M059J (cell line): ENCODE measurements at places on chromosomes 4 and X.

DNA sequence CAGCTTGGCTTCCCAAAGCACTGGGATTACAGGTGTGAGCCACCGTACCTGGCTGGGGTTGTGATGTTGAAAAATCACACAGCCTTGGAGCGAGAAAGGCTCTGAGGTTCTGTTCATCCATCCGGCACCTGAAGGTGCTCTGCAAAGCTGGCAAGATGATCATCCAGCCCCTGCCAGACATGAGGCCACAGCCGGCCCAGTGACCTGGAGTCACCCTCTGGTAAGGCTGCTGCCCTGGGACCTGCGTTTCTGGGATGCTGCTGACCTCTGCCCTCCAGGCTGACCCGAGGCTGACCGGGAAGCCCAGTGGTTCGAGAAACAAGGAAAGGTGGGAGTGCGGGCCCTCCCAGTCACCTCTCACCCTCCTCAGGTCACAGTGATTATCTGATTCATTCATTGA lies 13.5 kb upstream of the WFS1 start:
- DNase-seq = no peak

DNA sequence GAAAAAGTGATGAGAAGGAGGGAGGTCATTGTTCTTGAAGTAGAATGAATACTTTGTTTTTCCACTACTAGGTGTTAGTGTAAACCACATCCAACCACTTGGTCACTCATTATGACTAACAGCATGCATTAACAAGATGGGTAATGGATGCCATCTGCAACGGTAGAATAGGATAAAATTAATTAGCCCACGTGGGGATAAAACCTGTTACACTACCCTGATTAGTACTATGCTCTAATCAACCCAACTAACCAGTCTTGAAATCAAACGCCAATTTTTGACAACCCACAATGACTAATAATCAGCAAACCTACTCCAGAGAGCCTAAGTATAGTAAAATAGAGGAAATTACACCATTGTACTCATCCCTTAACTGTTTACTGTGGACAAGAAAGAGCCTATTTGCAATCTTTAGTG lies 93.4 kb upstream of the MCF2 start:
- DNase-seq = no peak

DNA sequence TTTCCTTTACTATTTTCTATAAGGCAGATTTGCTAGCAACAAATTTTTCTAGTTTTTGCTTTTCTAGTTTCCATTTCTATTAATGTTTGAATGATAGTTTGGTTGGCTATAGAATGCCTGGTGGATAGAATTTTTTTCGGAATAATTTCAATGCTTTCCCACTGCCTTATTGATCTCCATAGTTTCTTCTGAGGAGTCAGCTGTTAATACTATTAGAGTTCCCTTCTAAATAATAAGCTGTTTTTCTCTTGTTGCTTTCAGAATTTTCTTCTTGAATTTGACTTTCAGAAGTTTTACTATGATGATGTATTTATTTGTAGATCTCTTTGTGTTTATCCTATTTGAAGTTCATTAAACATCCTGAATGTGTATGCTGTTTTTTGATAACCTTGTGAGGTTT lies 91.8 kb downstream of the VSIG4 start:
- DNase-seq = no peak

- DNase-seq = peak; percentile 22
Measured at GRCh38 chr4:174135936-174136406, 147.5 kb downstream of the FBXO8 start.

GRCh38 chr4:75289914-75290582 lies 224.2 kb downstream of the RCHY1 start:
- DNase-seq = peak; percentile 11

DNA sequence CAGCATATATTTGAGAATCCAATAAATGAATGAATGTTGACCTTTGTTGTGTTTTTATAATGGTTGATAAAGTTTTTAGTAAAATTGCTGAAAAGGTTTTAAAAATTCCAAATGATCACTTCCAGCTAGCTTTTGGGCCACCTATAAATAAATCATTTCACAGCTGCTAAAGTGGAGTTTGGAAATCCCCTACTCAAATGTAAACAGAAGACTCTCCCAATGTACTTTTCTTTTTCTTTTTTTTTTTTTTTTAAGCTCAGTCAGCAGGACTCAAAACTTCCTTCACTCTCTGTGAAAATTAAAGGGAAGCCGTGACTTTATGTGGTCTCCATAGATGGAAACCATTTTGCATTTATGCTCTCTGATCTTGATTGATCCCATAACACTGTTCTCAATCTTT lies 45.2 kb downstream of the CXCL13 start:
- no peak for DNase-seq

DNA sequence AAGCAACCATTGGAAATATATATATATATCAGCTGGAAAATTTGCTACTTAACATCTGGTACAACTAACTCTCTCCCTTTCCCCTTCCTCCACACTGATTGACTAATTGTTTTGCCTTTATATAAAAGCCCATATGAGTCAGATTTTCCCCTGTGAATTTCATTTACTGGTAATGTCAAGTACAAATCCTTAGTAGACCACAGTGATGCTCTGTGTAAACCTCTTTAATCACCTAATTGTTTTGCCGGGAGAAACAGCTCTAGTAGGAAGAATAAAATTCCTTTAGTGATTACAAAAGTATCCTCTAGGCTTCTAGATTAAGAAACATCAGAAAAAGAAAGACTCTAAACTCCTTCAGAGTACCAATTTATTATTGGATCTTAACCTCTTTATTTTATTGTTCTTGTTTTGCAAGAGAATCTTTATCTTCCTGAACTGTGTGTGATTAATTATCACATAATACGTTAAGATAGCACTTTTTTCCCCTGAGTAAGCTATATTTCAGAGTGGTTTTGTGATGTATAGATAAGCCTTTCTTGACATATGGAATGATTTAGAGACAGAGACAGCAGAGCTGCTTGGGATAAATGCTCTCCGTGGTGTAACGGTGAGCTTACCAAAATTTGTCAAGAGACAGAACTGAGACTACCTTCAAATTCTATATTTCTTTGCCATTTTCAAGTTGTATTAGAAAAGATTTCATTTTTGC lies 1606.4 kb upstream of the TENM3 start:
- peak; percentile 53 for DNase-seq

DNA sequence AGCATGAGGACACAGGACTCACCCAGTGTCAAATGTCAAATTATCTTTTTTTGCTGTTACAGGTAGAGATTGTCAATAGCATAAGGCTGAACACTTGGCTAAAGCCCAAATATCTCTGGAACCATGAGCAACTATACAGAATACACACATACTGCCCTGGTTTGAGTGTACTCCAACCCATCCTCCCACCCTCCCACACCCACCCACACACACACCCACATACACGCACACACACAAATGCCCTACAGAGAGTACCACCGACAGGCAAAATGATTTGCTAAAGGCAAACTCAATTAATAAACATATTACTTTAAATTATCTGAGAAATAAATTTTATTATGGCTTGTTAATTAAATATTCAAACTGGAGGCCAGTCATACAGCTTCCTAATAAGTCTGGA lies 173.1 kb upstream of the MAP3K15 start:
- no peak for DNase-seq

DNA sequence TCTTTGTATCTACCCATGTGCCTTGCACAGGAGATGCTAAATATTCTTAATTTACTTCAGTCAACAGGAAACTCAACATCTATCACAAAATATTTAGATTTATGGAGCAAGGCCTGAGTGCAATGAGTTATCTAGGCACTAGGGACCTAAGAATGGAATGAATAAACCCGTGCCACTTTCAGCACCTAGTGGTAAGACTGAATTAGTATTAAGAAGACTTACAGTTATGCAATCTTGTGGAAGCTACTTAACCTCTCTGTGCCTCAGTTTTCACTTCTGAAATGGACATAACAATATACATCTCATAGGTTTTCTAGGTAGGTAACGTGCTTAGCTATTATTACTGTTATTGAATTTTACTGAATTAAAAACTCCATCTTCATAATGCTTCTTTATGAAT lies 144.6 kb upstream of the MAP3K15 start:
- no peak for DNase-seq
